GM23248 (cell line): ENCODE measurements at places on chromosomes 2 and 18.

GRCh38 chr2:29377788-29378187 is 262.6 kb downstream of the CLIP4 start:
- DNase-seq: no peak

DNA sequence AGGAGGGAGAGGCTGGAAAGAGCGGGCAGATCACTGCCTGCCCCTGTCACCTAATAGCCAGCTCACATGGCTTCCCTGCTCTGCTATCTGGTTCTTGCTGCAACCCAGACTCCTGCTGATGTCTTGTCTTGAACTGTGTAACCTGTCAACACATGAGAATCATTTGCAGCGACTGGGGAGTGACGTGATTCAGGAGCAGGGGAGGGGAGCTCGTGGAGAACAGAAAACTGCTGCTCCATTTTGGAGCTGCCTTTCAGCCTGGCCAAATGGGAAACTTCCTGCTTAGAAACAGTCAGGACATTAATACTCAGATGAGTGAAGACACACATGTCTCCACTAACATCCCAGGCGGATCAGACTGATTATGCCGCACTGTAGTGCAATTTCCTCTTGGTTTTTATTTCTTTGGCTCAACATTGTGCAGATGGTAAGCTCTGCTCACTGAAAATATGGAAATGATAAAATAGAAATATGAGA is 38.1 kb downstream of the RPL37A start:
- peak; percentile 62 for DNase-seq

DNA sequence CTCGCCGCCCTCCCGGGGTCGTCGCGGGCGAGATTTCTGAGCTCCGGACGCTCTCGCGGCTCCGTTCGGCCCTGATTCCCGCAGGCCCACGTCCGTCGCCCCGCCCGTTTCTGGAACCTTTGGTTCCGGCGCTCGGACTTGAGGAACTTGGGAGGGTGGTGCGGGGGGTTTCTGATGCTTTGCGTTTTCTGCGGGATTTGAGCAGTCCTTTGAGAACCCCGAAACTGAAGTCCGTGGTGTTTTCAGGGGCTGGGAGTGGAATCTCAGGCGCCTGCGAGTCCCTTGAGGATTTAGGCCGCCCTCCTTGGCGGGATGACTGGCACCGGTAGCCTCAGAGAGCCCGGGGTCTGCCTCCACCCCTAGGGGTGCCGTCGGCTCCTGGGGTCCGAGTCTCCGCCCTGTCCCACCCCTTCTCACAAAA is 336 bp downstream of the THNSL2 start:
- peak; percentile 77 for DNase-seq

DNA sequence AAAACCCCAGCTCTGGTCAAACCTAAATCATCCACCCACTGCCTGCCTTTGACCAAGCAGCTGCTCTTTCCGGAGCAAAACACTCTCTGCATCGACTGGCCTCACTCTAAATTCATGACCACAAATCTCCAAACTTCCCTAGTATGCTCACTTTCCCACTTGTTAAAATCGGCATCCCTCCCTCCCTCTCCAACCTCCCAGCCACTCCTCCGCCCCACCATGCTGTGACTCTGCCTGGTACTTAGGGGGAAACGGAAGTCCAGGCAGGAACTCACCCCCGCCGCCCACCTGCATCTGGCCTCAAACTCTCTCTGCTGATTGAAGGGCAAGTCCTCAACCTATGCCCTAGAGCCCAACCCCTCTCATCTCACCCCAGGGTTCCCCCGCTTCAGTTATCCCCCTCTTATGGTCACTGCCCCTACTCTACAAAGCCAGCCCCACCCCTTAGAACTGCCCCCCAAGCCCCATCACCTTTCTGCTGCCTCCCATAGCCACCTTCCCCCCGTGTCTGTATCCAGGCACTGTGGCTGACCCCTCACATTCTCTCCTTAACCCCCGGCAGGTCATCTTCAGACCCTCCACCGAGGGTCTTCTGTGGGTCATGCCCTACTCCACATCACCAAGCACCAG is 3.8 kb upstream of the ADRA2B start:
- no peak for DNase-seq

DNA sequence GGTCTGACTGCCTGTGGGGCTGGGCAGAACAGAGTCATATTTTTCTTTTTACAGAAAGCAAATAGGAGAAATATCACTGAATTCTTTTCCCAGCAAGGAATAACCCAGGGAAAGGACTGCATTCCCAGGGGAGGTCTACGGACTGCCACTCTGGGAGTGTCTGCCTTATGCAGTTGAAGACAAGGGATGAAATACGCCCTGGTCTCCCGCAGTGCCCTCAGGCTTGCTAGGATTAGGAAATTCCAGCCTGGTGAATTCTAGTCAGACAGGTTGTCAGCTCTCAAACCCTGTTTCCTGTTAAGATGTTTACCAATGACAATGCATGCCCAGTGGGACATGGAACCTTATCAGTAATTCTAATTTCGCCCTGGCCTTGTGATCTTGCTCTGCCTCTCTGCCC is 30.3 kb upstream of the PDK1 start:
- DNase-seq: no peak
